ENCODE measurements at places on chromosomes 1 and 21. TPM values are rescaled to one million over a fixed set of nuclear protein-coding genes. Genes with fewer than 3 reads are reported as not detected.
A peak's percentile ranks its signal among the peaks of the same experiment; 100 is the strongest.

The OR2L3 gene
- total RNA-seq = not detected

The PDZK1 gene
- 0.52 TPM for total RNA-seq

- DNase-seq = no peak
Observed at GRCh38 chr1:183998045-183998444, 39.5 kb downstream of the COLGALT2 start.

DNA sequence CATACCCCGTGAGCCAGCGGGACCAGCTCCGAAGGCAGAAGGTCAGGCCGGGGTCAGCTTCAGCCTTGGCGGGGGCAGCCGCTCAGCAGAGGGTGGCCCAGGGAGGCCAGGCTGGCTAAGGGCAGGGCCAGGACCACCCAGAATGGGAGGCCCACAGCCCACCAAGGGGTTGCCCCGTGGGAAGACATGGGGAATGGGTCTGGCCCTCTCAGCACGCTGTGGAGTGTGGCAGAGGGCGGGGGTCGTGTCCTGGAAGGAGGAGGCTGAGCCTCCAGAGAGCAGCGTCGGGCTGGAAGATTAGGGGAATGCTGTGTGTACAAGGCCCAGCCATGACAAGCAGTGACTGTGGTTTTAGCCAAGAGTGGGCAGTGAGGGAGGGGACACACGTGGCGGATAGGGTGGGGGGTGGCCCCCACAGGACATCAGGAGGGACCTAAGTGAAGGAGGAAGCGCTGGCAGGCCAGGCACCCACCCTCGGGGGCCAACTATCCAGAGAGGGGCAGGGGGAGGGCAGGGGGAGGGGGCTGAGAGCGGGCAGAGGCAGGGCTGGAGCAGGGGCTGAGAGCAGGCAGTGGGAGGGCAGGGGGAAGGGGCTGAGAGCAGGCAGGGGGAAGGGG, 43.9 kb upstream of the POFUT2 start:
- DNase-seq = peak; percentile 32

DNA sequence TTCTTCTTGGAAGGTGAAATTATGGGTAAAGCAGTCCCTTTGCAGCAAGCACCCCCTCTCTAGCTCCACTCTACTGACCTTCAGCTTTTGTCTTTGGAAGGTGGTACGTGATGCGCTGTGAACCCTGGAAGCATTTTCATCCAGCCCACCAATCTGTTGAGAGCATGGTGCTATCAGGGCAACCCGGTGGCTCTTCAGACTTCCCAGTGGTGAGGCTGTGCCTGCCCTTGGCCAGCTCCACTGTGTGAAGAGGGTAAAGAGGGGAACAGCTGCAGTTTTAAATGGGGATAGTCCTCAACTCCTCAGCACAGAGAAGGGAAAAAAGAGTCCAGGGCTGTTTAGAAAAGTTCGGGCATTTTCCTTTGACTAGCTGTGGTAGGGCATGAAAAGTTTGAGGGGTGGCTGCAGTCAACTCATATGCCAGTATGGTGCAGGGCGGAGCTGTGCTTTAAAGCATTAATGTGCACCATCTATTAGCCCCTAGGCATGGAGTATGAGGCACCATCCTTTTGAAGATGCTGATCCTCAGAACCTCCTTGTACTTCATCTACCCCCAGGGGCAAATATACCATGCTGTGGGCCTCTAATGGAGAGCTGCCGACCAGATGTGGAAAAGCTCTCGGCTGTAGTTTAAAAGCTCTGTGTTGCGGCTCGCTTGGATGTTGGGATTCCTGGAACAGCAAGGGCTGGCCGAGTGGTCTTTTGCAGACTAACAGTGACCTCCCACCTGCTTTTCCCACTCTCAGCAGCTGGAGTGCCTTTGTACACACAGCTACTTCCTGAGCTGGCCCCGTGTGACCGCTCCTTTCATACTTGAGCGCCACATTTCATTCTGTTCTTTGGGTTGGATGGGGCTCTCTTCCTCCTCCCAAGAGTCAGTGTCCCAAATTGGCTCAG, 123.0 kb downstream of the PEX14 start:
- DNase-seq = no peak
